ENCODE measurements at places on chromosomes 11 and 22.

DNA sequence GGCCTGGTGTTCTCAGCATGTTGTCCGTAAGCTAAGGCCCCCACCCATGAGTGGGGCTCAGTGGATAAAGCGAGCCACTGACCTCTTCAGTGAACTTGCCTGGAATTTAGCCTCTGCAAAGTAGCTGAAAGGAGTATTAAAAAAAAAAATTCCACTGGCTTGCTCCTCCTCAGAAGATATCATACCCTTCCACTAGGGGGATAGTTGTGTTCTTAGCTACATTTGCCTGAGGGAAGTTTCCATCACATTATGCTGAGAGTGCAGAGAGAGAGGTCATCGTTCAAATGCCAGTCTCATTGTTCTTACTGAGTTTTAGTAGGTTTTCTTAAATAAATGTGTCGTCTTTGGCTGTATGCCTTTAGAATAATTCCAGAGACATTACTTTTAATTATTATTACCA lies 879.7 kb downstream of the JRKL start:
- DNase-seq: no peak
- H3K4me3 ChIP-seq: no peak overlapping the region
- no peaks in the 10 kb centered on the region for H3K36me3 ChIP-seq
- no peak overlapping the region for H3K27ac ChIP-seq
- H3K27me3 ChIP-seq: no peaks in the 10 kb centered on the region

DNA sequence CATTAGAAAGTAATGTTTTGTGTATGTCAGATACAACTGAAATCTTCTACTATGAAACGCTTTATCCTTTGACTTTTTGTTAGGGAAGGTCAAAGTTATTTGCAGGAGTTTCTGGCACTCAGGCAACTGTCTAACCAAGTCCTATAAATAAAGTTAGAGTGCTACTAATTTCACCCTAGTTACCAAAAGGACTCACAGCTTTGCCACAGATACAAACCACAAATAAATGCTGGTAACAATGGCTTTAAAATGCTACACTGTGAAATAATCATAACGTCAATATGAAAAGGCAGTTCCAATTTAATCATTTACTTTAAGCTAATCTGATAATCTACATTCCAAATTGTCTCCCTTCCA lies 124.3 kb downstream of the RBFOX2 start:
- no peak for DNase-seq
- H3K27ac ChIP-seq: no peak overlapping the region
- no peak overlapping the region for H3K4me3 ChIP-seq

- no peaks in the 10 kb centered on the region for H3K36me3 ChIP-seq
- no peak overlapping the region for H3K4me3 ChIP-seq
- DNase-seq: no peak
Measured at GRCh38 chr11:20016526-20016925, 143.7 kb downstream of the DBX1 start.

GRCh38 chr11:122847466-122847865 lies 9.2 kb downstream of the CRTAM start:
- H3K4me3 ChIP-seq: peak overlapping the region; percentile 65
- peaks cover 25% of the 10 kb centered on the region for H3K36me3 ChIP-seq
- H3K27ac ChIP-seq: peak overlapping the region; percentile 97
- H3K27me3 ChIP-seq: no peaks in the 10 kb centered on the region
- H3K4me1 ChIP-seq: peaks cover 96% of the 10 kb centered on the region

GRCh38 chr11:17238377-17238776 lies 30.6 kb upstream of the PIK3C2A start:
- H3K27ac ChIP-seq: no peak overlapping the region
- no peak overlapping the region for H3K4me3 ChIP-seq
- no peak for DNase-seq

GRCh38 chr11:7570938-7571521 lies 57.2 kb downstream of the PPFIBP2 start:
- no peak for DNase-seq
- H3K27ac ChIP-seq: no peak overlapping the region
- H3K4me3 ChIP-seq: no peak overlapping the region
- H3K27me3 ChIP-seq: peaks cover 17% of the 10 kb centered on the region
- H3K36me3 ChIP-seq: no peaks in the 10 kb centered on the region

Data from central memory CD8-positive, alpha-beta T cell (primary cell).